ENCODE measurements at places on chromosomes 5 and 9. TPM values are rescaled to one million over a fixed set of nuclear protein-coding genes. Genes with fewer than 3 reads are reported as not detected.

- DNase-seq: no peak
Measured at GRCh38 chr5:123125962-123126732, 37.1 kb downstream of the PRDM6 start.

GRCh38 chr9:109317311-109317978, 3.4 kb downstream of the EPB41L4B start:
- no peak for DNase-seq

DNA sequence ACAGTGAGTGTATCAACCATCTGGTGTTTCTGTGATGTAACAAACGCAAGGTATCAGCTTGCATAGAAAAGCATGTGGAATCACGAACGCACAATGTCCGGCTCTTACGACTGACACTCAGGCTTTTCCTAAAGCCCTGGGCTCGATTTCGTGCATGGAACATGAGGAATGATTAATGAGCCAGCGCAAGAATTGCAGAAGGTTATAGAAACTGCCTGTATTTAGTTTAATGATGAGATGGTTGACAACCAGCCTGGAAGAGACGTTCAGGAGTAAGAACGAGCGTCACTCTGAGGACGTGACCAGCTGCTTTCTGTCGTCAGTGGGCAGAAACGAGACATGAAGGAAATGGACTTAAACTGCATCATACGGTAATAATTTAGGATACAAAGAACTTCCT, 497.6 kb downstream of the IRX1 start:
- DNase-seq: peak; percentile 25

DNA sequence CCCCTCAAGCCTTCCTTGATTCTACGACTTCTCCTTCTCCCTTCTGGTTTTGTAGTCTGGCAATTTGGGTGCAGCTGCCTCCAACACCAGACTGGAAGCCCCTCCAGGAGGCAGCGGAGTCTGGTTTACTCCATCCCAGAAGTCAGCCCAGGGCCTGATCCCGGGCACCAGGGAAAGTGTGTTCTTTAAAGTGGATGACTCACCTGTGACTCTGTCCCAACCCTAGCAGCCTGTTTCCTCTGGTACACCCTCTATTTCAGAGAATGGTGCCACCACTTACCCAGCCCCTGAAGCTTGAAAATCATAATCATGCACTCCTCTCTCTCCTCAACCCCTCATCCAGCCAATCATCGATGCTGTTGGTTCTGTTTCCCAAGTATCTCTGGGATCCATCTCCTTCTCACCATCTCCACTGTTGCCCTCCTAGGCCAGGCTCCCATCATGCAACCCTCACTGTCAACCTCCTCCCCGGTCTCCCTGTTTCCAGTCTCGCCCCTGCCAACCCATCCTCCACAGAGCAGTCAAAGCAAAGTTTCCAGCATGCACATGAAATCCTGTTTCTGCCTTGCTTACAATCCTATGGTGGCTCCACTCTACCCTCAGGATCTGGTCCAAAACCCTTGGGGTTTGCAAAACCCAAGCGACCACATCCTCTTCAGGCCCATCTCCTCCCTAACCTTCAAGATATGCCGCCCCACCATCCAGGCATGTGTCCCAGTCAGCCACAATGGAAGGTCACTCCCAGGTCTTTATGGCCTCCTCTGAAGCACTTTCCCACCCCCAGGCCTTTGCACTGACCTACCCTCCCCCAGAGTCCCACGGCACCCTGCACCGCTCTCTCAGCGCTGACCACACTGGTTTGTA, 10.5 kb downstream of the LHX6 start:
- DNase-seq: no peak

DNA sequence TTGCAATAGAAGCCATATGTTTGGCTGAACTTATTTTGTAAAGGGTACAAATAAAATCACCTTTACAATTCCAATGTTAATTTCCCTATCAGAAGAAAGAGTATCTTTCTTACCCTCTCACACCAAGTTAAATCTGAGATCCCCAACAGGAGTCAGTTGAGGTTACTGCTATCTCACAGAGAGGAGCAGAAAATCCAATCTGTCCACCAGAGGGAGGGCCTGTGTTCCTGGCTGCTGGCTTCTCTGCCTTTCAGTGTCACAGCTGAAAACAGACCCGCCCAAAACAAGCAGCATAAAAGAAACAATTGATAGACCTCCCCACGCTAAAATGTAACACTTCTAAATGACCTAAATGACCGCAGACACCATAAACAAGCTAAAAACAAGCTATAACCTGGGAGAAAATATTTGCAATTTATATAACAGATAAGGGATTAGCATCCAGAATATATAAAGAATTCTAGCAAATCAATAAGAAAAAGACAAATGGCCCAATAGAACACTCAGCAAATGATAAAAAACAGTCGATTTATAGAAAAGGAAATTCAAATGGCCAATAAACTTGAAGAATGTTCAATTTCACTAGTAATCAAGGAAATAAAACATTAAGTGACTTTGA, 24.5 kb upstream of the MVB12B start:
- DNase-seq: peak; percentile 83

DNA sequence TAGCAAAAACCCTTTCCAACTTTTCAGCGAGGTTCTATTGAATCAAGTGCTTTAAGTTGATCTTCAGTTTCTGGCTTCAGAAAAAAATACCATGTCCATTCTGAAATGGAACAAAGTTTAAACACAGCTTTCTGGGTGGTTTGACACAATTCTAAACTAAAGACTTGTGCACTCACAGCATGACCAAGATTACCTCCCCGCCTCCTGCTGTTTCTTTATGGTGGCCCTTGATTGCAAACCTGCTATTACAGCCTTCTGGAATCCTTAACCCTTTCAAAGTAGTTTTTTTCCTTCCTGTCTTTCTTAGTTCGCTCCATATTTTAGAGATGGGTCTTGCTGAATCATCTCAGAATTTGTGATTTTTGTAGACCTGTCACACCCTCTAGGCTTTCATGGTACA, 135.9 kb upstream of the FBN2 start:
- no peak for DNase-seq

GRCh38 chr9:69582544-69583297, 89.5 kb downstream of the APBA1 start:
- no peak for DNase-seq

DNA sequence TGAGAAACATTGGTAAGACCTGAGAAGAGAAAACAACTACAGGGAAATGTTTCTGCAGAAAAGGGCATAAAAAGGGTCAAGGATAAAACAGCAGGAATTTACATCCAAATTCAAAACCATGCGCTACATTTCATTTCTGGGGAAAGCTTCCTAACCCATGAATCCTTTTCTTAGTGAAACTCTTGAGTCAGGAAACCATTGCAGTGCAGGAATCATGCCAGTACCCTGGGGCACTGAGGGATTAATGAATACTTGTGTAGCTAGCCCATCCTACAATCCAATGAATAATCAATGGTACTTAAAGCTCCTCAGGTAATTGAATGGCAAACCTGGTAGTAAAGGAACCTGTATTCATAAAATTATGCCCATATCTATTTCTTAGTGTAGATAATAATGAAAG, 580.5 kb downstream of the TLE1 start:
- no peak for DNase-seq

GRCh38 chr9:128222026-128222425, 18.8 kb downstream of the DNM1 start:
- DNase-seq: no peak

- no peak for DNase-seq
Measured at GRCh38 chr9:93467462-93467861, 14.1 kb upstream of the FAM120AOS start.

GRCh38 chr9:99385814-99386279, 163.8 kb downstream of the SEC61B start:
- no peak for DNase-seq

DNA sequence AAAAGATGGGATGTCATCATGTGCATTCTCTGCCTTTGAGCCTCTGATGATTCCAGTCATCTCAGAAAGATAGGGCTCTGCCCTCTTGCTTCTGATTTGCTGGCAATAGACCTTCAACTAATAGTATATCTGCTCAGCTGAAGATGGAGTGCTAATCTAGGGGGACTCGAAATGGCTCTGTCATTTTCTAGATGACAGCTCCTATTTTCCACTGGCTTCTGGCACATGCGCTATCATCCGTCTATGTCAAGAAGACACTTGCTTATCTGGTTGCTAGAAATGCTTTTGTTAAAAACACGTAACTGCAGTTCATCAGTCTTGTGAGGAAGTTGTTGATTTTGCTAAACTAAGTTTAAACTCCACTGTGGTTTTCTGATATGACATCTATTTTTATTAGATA, 265.5 kb upstream of the ZNF608 start:
- DNase-seq: peak; percentile 14

- no peak for DNase-seq
Measured at GRCh38 chr9:127500862-127501261, 49.6 kb downstream of the LRSAM1 start.

DNA sequence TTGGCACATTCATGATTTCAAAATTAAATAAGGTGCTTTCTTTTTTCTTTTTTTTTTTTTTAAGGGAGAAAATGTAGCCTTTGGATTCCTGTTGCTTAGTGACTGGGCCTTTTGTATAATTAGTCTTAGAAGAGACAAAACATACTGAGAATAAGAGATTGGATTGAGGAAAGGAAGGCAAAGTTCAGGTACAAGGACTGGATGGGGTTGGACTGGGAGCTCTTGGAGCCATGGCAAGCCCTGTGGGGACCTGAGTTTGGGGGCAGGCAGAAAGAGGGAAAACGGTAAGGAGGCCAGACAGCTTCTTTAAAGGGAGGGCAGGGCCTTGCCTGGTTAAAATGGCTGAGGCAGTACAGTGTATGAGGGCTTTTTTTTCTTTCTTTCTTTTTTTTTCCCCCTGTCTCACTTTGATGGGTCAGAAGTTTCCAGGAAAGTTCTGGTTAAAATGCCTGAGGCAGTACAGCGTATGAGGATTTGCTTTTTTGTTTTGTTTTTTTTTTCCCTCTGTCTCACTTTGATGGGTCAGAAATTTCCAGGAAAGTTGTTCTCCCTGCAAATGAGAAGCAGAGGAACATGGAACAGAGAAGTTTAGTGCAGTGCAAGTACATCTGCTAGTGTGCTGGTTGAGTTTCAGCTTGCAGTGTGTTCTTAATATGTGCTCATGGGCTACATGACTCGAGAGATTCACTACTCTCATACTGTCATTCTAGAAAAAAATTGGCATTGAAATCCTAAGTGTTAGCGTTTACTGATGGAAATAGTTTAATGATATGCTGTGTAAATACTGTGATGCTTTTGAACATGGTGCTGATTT, 16.8 kb downstream of the SNX18 start:
- DNase-seq: peak; percentile 48

DNA sequence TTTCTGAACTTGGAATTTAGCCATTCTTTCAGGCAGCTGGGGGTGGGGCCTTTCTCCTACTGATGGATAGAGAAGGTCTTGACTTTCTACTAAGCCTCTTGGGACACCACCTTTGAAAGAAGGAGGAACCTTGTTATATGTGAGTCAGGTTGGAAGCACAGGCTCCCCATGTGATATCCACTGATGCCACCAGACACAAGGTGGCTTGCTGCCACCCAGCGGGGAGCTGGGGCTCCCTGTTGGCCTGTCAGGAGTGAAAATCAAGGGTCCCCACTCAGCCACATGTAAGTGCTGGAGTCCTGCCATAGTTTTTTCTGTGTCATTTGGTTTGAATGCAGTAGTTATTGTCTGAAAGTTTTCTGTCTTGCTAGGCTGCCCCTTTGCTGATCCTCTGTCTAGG, 252.4 kb upstream of the NFIL3 start:
- DNase-seq: no peak

GRCh38 chr5:6590581-6590980, 42.3 kb downstream of the NSUN2 start:
- no peak for DNase-seq

Gene SLC6A3
- 0.10 TPM for total RNA-seq

Gene FAM81B
- not detected for total RNA-seq

Gene DMRTA1
- 1.9 TPM for total RNA-seq

Gene PCDHA9
- total RNA-seq: 0.10 TPM

Gene ENTREP1
- total RNA-seq: 16.3 TPM

Gene MEIKIN
- total RNA-seq: 3.9 TPM

Gene SRP19
- 43.8 TPM for total RNA-seq
